Retinal pigment epithelial cell (primary cell): ENCODE measurements at places on chromosomes 2 and 18.

GRCh38 chr2:22037274-22037673, 913.5 kb downstream of the TDRD15 start:
- DNase-seq, result peak; percentile 26

DNA sequence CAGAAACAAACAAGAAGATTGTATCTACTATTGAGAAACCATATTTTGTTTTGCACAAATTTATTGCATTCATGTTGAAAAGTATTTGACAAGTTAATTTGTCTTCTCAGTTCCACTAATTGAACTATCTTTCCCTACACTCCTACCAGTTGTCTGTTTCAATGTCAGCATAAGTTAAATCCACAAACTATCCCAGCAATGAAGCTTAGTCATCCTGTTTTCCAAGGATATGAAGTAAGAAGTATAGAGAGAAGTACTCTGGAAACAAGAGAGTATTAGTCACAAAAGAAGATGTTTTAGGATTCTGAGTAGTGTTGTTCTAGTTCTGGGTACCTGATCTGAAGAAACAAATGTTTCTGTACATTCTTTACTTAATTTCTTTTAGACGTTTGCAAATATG, 261.6 kb upstream of the ZNF804A start:
- DNase-seq, result no peak

DNA sequence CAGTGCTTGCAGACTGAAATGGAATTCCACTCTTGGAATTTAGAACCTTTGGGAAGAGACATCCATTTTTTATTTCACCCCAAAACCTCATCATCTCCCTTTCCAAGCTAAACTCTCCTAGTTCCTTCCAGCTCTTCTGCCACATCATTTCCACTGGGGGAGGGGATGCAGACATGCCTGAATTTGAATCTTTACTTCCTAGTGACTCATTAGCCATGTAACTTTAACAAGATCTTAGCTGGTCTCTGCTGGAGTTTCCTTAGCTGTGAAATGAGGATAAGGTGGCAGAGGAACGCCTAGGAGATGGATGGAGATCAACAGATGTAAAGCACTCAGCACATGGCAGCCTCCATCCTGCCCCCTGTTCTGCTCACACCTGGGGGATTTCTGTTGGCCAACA, 266.8 kb downstream of the EN1 start:
- no peak for DNase-seq

DNA sequence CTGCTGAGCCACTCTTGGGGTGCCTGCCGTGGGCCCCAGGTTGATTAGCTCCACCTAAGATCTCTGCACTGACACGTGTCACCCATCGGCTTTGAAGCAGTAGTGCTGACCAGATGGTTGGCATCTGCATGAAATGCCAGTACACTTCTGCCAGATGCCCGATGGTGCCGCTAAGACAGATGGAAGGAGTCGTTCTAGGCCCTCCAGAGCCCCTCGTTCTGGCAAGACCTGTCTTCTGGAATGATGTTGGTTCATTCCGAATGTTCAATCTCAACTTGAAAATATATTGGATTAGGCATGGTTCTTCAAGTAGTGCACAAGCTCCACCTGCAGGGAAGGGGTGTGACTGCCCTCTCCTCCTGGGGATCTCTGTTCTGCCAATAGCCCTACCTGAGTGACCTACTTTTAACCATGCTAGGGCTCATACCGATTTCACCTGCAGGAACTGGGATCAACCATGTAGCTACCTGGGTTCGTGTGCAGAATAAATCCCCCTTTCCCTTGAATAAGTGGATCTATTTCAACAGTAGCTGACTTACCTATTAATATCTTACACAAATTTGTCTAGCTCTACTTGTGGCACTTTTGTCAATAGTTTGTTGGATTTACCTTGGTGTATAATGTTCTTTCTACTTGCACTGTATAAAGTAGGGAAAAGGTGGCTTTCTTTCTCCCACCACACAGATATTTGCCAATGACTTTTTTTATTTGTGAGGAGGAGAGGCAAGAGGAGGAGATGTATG, 342.6 kb downstream of the CTNNA2 start:
- DNase-seq, result no peak

DNA sequence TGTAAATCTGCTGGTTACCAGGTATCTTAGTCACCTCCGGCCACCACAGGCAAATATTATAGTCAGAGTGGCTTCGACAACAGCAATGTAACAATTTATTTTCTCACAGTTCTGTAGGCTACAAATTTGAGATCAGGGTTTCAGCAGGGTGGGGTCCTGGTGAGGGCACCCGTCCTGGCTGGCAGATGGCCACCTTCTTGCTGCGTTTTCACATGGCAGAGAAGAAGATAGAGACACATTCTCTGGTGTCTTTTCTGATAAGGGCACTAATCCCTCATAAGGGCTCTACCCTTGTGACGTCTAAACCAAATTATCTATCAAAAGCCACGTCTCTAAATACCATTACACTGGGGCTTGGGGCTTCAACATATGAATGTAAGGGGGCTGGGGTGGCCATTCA, 843.2 kb upstream of the FANCL start:
- no peak for DNase-seq

DNA sequence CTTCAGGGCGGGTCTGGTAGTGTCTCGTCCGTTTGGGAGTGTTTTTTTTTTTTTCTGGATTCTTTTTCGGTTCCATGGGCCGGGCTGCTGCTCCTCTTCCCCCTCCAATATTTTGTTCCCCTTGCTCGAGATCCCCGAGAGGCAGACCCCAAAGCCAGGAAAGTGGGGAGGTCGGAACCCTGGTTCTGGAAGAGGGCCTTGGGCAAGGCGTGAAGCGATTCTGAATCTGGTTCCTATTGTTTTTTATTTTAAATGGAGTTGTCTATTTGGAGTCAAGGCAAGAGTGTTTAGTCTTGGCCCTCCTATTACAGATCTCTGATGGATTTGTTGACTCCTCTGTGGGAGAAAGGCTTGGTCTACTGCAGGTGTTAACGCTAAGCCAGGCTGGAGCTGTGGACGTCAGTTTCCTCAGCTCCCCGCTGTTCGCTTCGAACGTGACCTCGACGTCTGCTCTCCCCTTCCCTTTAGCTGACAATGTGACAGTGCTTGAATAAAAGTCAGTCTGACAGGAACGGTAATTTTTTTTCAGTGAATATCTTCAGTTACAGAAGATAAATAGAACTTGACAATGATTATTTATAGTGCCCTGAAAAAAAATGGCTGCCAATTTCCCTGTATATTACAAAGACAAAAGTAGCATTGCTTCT, 683 bp upstream of the DNAJC27 start:
- DNase-seq, result no peak

GRCh38 chr2:29039718-29040480, 34.4 kb downstream of the PCARE start:
- no peak for DNase-seq
